LHCN-M2 (cell line): ENCODE measurements at places on chromosomes 4 and X. TPM values are rescaled to one million over a fixed set of nuclear protein-coding genes. Genes with fewer than 3 reads are reported as not detected.

DNA sequence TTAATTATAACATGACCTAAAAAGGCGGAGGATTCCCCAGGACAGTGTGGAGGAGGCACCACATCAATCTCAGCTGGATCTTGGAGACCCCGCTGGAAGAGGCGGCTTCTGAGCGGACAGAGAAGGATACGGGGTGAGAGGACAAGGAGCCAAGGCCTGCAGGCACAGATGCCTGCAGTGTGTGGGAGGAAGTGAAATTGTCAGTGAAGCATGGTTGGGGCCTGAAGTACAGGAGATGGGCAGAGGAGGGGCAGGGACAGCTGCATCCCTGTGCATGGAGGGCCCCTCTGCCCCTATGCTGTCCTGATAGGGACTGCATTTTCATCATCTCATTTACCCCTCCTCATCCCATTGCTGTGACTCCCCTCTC is 1.7 kb upstream of the SLC2A9 start:
- no peak for DNase-seq

- no peak for DNase-seq
Observed at GRCh38 chrX:126985981-126986380, 166.5 kb downstream of the PRR32 start.

DNA sequence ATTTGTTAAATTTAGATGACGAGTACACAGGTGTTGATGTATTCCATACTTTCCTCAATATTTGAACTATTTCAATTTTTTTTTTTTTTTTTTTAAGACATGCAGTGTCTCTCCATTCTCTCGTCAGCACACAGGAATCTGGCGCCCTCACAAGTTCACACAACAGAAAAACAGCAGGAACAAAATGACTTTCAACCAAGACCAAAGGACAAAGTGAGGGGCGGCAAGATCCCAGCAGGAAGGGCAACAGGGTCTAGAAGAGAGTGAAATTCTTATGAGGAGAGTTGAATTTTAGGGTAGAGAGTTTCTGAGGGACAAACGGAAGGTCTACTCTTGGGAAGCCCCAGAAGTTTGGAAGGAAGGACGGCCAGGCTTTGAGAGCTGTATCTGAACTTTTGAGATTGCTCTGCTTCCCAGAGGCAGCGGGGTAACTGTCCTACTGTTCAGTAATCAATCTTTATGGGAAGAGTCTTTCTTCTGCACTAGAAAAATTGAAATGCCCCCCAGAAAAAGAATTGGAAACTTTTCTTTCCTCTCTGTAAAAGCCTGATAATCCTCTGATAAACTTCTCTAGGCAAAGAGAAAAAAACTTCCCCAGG is 760.2 kb downstream of the RAB28 start:
- no peak for DNase-seq

DNA sequence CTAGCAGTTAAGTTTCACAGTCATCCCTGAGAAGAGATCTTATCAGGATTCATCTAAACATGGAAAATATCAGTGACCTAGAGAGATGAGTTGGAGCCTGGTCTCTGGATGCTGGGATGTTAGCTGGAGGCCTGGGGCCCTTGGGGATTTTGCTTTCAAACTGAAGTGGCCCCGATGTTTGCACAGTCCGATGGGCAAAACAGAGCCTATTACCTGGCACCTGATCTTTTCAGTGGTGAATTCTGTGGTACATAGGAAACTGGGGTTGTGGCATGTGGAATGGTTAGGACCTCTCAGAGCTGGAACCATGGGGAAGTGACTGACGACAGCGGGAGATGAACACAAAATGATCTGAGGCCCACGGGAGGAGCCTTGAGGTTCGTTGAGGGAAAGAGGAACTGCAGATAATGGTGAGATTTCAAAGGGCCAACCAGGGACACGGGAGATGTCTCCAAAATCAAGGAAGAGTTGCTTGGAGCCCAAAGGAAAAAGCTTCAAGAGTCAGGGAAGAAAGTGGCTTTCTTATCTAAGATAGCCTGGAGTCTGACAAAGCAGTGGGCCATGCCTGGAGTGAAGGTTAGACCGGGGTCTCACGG is 17.8 kb upstream of the TENM3 start:
- DNase-seq: no peak

- no peak for DNase-seq
Observed at GRCh38 chrX:47182106-47182700, 11.4 kb upstream of the UBA1 start.

The HMX1 gene
- not detected in 2 replicates for total RNA-seq
